ENCODE measurements at places on chromosomes 7 and 10.

GRCh38 chr10:76041551-76041950 is 610.1 kb downstream of the LRMDA start:
- no peak for DNase-seq

DNA sequence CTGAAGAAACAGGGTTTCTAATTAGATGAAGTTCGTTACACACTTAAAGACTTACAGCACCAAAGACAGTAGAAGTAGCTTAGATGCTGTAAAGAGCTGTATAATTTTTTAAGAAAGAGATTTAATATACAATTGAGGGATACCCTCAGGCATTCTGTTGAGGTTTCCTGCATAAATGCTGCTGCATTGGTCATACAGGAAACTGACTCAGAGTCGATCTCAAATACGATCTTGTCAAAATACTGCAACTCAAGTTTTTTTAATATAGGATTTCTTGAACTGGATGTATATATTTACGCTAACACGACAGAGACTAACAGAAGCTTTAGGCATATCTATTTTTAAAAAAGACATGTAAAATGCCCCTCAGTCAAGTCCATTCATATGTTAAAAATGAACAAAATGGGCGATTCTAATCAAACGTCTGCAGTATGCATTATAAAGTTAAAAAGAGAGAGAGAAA is 2.4 kb upstream of the ARID5B start:
- DNase-seq, result no peak

DNA sequence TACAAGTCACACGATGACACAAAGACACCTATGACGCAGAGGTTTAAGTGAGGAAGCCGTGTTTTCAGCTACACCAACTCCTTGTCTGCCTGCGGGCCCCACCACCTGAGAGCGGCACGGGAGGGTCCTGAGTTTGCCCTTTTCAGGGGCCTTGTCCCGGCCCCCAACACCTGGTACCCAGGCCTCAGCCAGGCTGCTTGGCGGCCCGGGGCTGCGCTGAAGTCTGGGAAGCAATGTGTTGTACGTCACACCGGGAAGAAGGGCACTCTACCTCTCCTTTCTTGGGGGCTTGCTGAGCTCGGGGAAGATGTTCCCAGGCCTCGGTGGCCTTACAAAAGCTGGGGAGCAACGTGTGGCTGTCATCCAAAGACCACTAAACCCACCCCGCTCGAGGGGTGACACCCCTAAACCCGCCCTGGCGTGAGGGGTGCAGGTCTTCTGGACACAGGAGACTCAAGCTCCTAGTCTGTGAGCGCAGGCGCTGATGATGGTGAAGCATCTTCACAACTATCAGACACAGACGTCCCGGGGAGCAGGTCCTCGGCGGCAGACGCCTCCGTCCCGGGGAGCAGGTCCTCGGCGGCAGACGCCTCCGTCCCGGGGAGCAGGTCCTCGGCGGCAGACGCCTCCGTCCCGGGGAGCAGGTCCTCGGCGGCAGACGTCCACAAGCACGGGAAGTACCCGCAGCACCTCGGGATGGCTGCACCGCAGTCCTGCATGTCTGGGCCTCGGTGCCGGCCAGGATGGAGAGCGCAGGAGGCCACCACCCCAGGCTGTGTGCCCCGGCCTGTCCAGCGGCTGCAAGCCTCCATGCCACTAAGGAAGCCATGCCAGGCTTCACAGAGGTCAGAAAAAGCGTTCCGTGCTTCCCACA is 15.4 kb downstream of the CFAP46 start:
- DNase-seq, result no peak

GRCh38 chr10:10869592-10869991 is 148.1 kb upstream of the CELF2 start:
- no peak for DNase-seq

- DNase-seq, result no peak
Measured at GRCh38 chr10:17113346-17113745, 16.3 kb downstream of the CUBN start.

DNA sequence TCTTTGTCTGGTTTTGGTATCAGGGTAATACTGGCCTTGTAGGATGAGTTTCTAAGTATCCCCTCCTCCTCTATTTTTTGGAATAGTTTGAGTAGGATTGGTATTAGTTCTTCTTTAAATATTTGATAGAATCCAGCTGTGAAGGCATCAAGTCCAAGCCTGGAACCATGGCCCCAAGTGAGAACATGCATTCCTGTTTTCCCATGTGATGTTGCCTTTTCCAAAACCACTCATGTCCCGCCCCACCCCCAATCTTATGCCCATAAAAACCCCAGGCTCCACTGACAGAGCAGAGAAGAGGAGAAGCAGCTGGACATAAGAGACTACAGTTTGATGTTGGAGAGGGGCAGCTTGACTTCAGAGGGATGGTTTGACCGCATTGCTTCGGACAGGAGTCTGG is 71.2 kb downstream of the MINPP1 start:
- DNase-seq, result no peak

GRCh38 chr7:50119815-50120637 is 27.0 kb upstream of the ZPBP start:
- no peak for DNase-seq

DNA sequence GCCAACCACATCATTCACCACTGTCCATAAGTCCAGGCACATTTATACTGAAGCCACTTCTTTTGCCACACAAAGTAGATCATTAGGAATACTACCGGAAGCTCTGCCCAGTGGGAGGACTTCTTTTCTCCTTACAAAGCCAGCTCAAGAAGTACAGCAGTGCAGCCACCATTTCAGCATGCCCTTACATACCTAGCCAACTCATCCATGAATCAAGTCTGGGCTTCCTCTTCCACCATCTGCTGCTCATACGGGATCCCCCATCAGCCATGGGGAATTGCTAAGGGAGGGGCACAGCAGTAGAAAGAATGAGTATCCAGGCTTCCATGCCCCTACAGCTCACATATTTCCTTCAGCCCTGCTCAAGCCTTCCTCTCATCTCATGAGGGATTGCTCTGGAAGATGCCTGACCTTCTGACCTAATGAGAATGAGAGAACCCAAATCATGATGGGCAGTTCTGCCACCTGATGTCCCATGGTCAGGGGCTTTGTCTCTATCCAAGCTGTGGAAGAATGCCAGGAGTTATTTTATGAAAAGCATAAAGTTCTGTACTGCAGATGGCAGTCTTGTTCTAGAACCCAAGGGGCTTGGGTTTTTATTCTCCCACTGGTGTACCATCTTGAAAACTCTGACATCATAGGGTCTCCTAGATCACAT is 39.5 kb downstream of the ACSM6 start:
- no peak for DNase-seq

DNA sequence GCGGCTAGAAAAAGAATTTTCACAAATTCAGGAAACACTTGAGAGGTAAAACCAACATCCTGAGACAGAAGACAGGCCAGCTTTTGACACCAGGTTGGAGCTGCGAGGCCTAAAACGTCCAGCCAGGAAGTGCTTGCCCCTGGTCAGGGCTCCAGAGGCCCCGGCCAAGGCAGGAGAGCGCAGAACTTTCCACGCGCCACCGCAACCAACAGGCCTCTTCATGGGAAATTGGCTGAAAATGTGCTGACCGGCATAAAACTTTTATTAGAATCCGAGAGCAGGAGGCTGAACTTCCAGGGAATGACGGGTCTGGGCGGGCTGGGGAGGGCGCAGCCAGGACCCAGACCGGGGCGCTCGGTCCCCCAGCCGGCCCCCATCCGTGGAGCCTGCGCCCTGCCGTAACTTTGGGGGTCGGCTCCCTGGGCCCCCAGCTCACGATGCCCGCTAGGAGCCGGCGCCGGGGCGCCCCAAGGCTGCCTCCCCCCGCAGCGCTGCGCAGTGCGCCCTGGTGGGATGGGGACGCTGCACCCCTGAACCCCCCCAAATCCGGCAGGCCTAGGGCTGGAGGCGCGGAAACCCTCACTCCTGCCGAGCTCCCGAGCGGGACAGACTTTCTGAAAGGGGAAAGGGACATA is 414.0 kb upstream of the MKI67 start:
- no peak for DNase-seq

GRCh38 chr7:157438121-157439025 is 101.6 kb downstream of the DNAJB6 start:
- DNase-seq, result no peak

DNA sequence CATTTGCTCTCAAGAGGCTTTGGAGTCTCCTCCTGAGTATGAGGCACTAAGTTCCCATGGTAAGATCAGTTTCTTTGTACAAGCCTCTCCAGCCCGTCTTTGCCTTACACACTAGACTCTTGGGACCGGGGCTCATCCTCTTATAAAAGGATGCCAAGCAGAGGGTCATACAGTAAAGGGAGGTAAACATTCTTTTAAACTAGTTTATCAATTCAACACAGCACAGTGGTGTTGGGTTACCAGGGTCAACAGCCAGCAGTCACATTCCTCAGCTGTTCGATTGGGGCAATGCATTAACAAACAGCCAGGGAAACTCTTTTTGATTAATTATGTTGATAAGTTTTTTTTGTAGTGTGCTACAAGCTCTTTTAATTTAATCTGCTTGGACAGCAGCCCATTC is 37.8 kb downstream of the HHEX start:
- no peak for DNase-seq

GRCh38 chr10:109393425-109393824 is 529.9 kb downstream of the XPNPEP1 start:
- no peak for DNase-seq

- DNase-seq, result no peak
Measured at GRCh38 chr10:44774676-44775401, 136.3 kb upstream of the TMEM72 start.

DNA sequence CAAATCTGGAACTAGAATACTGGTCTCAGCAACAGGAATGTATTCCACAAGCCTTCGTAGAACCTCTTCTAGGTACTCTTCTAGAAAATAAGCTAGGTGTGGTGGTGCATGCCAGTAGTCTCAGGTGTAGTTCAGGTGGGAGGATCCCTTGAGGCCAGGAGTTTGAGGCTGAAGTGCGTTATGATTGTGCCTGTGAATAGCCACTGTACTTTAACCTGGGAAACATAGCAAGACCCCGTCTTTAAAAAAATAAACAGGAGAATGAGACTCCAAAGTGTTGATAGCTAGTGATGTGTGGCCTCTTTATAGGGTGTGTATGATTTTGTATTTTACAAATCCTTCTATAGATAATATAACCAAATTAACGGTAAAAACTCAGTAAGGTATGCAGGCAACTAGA is 1.5 kb upstream of the ZNF775 start:
- DNase-seq, result no peak

GRCh38 chr7:134963036-134963435 is 23.3 kb upstream of the AGBL3 start:
- no peak for DNase-seq

DNA sequence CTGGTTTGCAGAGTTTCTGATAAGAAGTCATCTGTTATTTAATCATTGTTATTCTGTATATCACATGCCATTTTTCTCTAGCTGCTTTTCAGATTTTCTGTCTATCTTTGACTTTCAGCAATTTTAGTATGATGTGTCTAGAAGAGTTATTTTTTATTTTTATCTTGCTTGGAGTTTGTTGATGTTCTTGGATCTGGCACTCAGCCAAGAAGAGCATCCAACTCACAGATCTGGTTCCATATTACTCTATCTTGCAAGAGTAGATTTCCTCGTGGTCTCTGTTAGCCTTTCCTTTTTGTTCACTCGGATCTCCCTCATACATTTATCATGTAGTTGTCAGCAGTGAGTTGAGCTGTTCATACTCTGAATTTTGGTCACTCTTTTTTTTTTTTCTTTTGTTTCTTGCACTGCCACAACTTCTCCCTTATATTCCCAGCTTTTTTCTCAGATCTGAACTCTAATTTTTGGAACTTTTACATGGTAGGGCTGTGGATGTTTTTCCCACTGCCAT is 54.8 kb upstream of the CALCR start:
- DNase-seq, result no peak

DNA sequence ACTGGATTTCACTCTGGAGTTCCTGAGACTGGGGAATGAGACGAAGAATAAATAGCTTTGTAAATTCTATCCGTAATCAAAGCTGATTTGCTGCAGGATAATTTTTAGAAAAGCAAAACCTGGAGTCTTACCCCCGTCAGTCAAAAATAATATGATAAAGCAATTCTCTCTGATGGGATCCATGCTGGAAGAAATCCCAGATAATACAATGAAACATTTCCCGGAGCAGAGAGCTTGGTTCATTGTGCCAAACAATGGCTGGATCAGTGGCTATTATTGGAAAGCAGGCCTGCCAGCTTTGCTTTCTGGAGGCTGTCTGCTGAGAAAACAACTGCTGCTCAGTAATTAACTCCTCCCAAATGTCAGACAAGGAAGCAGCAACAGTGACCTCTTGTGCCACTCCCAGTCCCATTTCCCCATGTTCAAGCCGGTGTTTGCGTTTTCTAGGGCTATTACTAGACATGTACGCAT is 609.4 kb upstream of the PCDH15 start:
- no peak for DNase-seq

DNA sequence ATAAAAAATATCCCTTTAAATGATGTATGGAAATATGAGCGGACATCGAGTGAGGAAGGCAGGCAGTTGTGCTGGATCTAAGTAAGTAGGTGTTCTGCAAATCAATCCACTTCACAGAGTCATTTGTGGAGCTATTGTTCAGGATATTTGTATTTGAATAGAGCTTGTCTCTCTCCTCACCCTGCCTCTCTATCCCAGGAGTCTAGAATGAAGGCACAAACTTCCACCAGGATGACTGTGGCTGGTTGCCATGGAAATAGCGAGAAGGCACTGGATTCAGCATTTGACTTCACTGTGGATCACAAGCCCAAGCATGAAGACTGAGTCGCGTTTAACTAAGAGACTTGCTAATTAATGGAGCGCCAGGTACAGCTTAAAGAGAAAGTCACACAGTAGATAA is 53.2 kb downstream of the NPY start:
- no peak for DNase-seq

GRCh38 chr7:147296986-147297385 is 1180.4 kb downstream of the CNTNAP2 start:
- no peak for DNase-seq

DNA sequence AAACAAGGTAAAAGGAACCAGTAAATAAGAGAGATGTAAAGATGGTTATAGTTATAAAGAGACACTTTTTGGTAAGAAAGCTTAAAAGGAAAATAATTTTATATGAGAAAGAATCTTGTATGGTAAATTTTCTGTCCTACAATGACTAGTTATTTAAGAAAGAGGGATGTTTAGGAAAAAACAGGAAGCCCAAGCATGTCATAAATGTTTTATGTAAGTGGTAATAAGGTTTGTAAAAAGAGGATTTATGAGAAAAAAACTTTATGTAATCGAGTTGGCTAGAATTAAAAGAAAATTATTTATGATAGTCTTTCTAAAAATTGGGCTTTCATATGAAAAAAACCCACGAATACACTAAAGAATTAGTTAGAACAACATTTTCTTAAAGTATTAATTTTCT is 34.2 kb upstream of the CREB3L2 start:
- no peak for DNase-seq

DNA sequence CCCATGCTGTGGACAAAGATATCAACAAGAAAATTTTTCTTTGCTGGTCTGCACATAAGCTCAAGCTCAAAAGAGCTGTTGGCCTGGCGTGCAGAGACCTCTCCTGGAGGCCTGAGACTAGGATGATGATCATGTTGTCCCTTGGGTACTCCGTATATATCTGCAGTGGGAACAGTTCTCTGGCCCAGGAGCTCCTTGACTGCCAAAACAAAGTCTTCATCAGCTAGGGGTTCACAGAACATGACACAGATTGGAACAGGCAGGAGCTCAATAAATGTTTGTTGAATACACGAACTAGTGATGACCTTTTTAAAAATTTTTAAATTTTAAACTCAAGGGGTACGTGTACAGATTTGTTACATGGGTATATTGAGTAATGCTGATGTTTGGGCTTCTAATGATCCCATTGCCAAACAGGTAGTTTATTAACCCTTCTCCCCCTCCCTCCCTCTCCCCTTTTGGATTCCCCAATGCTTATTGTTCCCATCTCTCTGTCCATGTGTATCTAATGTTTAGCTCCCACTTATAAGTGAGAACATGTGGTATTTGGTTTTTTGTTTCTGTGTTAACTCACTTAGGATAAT is 49.1 kb downstream of the ZNF783 start:
- DNase-seq, result no peak

- DNase-seq, result no peak
Measured at GRCh38 chr10:11856678-11857077, 33.5 kb downstream of the PROSER2 start.
